ENCODE measurements at places on chromosomes 4 and X.
A peak's percentile ranks its signal among the peaks of the same experiment; 100 is the strongest.

GRCh38 chr4:182018691-182019090 lies 224.5 kb upstream of the TENM3 start:
- no peak for DNase-seq

DNA sequence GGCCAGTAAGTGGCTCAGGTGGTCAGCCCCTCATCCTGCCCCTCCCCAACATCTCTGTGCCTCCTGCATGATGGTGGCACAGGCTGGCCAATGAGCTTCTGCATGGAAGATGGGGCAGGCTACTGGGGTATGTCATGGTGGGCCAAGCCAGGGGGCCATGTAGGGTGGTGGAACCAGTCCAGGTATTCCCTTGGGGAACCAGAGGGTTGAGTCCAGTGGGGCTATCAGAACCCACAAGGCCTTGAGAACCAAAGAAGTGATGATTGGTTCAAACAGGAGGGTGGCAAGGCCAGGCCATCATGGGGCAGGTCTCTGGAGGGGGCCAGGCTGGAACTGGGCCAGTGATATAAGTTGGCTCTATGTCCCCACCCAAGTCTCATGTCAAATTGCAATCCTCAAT lies 18.8 kb upstream of the PPP2R2C start:
- no peak for DNase-seq

DNA sequence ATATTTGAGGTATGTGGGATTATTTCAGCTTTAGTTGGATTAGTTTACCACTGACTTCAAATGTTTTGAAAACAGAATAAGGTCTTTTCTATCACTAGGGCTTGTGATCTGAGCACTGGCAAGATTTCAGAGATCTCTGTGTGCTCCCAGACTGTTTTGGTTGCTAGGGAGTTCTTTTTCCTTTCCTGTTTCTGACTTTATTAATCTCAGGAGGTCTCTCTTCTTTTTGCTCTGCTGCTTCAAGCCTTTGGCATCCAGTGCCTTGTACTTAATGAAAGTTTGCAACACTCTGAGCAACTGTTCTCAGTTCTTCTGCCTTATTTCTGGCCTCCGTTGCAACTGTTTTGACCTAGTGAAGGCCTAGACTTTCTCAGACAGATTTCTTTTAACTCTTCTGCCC lies 32.1 kb upstream of the PAQR3 start:
- no peak for DNase-seq

GRCh38 chr4:125428832-125429231 lies 114.1 kb downstream of the FAT4 start:
- no peak for DNase-seq

GRCh38 chr4:11496351-11496829 lies 67.7 kb upstream of the HS3ST1 start:
- DNase-seq = no peak

- DNase-seq = no peak
Measured at GRCh38 chrX:129093706-129094105, 429.6 kb downstream of the SMARCA1 start.

DNA sequence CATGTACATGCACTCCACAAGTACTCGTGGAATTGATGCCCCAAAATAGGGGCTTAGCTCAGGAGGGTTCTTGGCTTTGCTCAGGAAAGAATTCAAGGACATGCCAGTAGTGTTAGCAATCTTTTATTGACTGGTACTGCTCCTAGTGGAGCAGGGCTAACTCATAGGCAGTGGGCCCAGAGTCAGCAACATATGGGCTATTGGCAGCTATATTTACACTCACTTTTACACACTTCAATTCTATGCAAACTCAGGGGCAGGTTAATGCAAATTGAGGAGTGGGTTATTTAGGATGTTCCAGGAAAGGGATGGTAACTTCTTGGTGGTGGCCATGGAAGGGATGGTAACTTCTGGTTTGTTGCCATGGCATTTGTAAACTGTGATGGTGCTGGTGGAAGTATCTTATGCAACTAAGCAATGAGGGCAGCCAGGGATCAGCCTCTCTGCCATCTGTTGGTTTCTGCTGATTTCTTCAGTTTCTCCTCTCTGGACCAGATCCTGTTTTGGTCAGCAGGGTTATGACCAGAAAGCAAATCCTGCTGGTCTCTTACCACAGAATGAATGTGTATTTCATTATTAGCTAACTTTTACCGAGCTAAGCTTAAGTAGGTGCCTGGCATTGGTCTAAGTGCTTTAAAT lies 69.2 kb upstream of the FAT1 start:
- DNase-seq = no peak

DNA sequence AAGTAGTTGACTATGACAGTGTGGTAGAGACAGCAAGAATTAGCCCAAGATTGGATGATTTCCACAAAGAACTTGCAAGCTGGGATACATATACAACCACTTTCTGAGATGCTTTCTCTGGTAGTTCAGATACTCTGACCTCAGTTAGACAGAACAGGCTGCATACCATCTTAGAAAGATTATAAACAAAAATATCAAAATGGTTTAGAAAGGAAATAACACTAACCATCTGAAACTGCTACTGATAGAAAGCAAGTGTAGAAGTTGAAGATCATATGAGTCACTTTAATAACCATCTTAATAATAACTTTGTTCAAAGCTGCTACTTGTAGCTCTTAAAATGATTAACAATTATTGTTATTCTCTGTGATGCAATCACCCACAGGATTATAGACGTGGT lies 255.4 kb upstream of the TTC29 start:
- no peak for DNase-seq

DNA sequence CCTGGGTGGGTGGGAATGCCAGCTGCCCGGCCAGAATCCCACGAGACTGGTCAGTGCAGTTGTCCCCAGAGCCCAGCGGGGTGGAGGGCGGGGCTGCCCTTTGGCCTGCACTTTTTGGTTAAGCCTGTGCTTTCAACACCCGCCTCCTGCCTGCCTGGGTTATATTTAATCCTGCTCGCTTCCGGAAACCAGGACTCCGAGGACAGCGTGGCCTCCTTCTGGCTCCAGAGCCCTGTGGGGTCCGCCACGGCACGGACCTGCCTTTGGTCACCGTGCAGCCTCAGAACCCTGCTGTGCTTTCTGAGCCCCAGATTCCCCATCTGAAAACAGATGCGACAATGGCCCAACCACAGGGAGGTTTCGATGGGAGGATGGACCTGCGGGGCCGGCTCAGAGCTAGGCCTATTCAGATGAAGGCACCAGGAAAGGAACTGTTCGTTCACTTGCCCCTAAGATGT lies 29.4 kb upstream of the KIAA0232 start:
- DNase-seq = no peak

- peak; percentile 82 for DNase-seq
Measured at GRCh38 chrX:108736509-108737479, at the start of gene IRS4. Gene IRS4, minus strand, starts transcription at chrX:108736563.

DNA sequence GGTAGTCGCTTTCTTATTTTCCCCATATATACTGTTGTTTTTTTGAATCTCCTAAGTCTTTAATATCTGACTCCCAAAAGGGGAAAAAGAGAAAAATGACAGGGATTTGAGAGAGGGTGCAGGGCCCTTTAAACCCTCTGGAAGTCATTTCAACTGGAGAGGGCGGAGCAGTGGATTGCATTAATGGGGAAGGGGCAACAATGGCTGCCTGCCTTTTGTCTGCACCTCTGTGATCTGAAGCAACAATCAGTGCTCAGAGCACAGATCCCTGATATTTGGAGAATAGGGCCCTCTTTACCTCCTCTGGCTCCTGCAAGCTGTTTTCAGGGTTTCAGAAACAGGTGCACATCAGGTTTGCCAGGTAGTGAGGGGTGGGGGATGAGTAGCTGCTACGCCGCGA lies 1458.3 kb upstream of the TENM3 start:
- DNase-seq = no peak

DNA sequence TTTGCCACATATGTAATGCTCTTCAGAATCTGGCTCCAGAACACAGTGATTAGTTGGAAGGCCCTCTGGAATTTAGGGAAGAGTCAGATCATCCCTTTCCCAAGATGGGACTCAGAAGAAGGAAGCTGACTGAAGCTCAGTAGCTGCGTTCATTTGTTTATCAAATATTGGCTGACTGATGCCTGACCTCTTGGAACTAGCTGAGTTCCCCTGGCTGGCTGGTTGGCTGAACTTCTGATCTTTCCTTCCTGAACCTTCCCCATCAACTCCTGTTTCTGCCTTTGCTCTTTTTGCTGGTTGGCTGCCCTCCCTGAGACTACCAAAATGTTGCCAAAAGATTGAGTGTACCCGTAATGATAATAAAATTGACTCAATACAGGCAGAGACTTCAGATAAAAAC lies 866.5 kb upstream of the INTU start:
- no peak for DNase-seq

DNA sequence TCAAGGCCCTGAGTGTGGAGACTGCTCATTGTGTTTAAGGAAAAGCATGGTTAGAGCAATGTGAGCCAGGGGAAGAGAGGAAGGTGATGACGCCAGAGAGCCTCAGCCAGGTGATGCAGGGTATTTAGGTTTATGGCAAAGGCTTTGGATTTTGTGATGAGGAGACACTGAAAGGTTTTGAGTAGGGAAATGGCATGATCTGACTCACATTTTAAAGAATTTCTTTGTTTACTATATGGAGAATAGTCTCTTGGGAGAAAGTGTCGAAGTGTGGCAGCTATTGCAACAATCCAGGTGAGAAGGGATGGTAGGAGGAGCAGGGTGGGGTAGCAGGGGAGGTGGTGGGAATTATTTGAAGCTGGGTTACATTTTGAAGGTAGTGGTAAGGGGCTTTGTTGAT lies 293.4 kb upstream of the IGFBP7 start:
- no peak for DNase-seq

DNA sequence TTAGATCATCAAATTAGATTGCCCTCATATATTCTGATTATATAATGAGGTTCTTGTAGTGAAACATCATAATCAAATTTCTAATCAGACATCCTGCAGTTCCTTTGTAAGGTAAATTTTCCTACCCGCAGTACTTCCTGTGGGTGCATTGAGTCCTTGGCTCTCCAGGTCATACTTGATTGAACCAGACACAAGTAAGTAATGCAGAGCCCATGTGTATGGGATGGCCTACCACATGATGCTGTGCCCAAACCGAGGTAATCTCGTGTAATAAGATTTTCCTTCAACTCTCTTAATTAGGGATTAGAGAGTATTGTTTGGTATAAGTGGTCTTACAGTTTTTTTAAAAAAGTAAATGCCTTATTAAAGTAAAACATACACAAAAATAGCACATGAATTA lies 1841.8 kb downstream of the PCDH7 start:
- no peak for DNase-seq

GRCh38 chr4:16192631-16193518 lies 33.4 kb downstream of the TAPT1 start:
- no peak for DNase-seq

DNA sequence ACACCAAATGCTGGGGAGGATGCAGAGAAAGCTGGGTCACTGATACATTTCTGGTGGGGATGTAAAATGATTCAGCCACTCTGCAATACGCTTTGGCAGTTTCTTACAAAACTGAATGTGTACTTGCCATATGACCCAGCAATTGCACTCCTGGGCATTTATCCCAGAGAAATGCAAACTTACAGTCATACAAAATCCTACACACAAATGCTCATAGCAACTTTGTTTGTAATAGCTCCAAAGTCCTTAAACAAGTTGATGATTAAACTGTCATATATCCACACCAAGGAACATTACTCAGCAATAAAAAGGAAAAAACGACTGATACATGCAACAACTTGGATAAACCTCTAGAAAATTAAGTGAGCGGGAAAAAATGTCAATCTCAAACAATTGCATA lies 12.3 kb downstream of the MID1 start:
- DNase-seq = no peak

GRCh38 chrX:44245733-44246132 lies 97.7 kb downstream of the EFHC2 start:
- no peak for DNase-seq

DNA sequence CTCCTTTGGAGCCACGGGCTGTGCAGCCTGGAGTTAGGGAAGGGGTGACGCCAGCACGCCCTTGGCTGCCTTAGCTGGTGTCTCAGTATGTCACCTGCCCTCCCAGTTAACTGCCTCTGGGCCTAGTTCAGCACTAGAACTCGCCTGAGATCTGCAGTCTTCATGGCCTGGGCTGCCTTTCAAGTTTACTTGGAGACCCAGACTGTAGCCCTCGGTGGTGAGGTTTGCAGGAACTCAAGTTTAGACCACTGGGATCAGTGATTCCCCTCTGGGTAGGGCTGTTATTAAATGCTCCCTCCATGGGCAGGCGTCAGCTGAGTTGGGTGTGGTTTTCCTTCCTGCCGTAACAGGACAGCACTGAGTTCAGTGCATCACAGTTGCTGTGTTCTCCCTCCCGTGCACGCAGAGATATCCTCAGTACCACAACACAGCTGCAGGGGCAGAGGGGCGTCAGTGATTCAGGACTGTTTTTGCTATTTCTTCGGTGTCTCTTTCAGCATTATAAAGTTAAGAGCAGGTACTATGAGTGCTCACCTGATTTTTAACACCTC lies 30.5 kb downstream of the PLAC8 start:
- DNase-seq = no peak

GRCh38 chr4:75512386-75513211 lies 1.6 kb downstream of the RCHY1 start:
- DNase-seq = no peak

- DNase-seq = peak; percentile 44
Measured at GRCh38 chr4:170089274-170089667, 485 bp downstream of the AADAT start.

GRCh38 chrX:77167993-77168392 lies 279.2 kb upstream of the FGF16 start:
- DNase-seq = no peak

- no peak for DNase-seq
Measured at GRCh38 chrX:17713288-17713687, 24.0 kb upstream of the SCML1 start.

- DNase-seq = no peak
Measured at GRCh38 chr4:137309424-137309823, 222.9 kb downstream of the PCDH18 start.

DNA sequence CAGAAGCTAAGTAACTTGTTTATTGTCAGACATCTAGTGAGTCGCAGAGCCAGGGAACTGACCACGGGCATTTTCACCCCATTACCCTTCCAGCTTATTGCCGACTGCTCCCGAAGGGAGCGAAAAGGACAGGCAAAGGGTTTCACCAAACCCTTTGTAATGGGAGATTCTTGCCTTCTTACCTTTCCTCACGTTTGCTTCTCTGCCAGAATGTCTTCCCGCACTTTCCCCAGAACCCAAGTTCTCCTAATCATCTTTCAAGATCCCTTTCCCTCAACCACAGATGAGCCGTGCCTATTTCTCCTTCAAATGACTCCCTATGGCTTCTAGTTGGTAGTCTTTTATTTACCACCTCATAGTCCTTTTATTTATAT lies 520 bp upstream of the SRP72 start:
- no peak for DNase-seq

DNA sequence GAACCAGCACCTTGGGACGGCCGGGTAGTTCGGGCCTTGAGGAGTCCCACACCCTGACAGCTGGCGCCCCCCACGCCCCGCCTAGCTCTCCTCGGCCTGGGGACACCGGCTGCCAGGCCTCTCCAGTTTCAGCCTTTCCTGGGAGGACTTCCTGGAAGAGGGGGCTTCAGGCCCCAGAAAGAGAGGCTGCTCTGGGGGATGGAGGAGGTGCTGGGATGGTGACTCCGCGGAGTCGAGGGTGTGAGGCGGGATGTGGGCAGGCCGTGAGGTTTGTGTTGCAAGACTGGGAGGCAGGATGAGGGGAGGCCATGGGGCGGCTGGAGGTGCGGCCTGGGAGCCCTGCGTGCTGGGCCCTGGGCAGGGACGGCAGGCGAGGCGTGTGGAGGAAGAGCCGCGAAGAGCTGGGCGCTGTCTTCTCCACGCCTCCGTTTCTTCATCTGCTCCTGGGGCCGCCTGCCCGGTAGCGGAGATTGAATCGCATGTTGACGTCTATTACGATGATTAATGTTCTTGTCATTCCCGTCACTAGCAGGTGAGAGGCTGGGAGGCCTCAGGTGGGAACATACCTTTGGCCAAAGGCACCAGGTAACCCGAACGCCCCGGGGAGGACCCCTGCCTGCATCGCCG lies 918 bp upstream of the FGFRL1 start:
- no peak for DNase-seq
